ENCODE measurements at places on chromosomes 5 and 9.
A peak's percentile ranks its signal among the peaks of the same experiment; 100 is the strongest.

- H3K4me3 ChIP-seq: peak within 1 kb of the TSS; percentile 92
- peaks cover 7% of the 10 kb centered on the region for H3K4me1 ChIP-seq
- H3K36me3 ChIP-seq: no peaks in the 10 kb centered on the region
- H3K27me3 ChIP-seq: peaks cover 9% of the 10 kb centered on the region
- DNase-seq: peak; percentile 85
Observed at GRCh38 chr5:34838785-34839714, at the start of gene TTC23L. Gene TTC23L (plus strand): TSS chr5:34839164. CDS start chr5:34840672, 1,508 bp downstream.

GRCh38 chr5:103867857-103868598 lies 305.4 kb upstream of the NUDT12 start:
- no peak overlapping the region for H3K4me3 ChIP-seq
- H3K27me3 ChIP-seq: no peaks in the 10 kb centered on the region
- no peak for DNase-seq
- H3K27ac ChIP-seq: no peak overlapping the region
- no peaks in the 10 kb centered on the region for H3K36me3 ChIP-seq

- no peaks in the 10 kb centered on the region for H3K27me3 ChIP-seq
- H3K27ac ChIP-seq: no peak overlapping the region
- no peaks in the 10 kb centered on the region for H3K4me1 ChIP-seq
- H3K36me3 ChIP-seq: no peaks in the 10 kb centered on the region
- DNase-seq: no peak
Observed at GRCh38 chr5:90233476-90233875, 176.1 kb downstream of the CETN3 start.

GRCh38 chr5:180808461-180809000 lies 5.9 kb upstream of the MGAT1 start:
- H3K27ac ChIP-seq: peak overlapping the region; percentile 99
- H3K27me3 ChIP-seq: no peaks in the 10 kb centered on the region
- no peak for DNase-seq
- peak overlapping the region; percentile 78 for H3K4me3 ChIP-seq

DNA sequence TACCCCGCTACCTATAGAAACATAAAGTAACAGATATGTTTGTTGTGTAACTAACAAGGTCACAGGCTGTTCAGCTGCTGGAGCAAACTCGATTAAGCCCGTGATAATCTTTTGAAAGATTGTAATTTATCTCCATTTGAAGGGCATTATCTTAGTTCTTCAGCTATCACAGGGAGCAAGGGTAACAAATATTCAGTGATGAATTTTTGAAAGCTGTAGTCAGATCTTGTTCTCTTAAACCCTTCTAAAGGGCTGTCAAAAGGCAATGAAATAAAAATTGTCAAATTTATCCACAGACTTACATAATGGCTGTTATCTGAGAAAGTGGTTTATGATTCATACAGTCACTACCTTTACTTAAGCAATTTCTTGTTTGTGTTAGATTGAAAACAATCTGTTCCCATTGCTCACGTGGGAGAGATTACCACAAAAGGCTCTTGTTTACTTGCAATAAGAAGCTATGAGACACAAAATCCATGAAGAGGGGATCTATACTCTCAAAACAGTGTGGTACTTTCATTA lies 78.3 kb upstream of the ZNF608 start:
- H3K27ac ChIP-seq: no peak overlapping the region
- DNase-seq: no peak
- H3K36me3 ChIP-seq: no peaks in the 10 kb centered on the region
- H3K4me1 ChIP-seq: no peaks in the 10 kb centered on the region
- no peak overlapping the region for H3K4me3 ChIP-seq
- H3K27me3 ChIP-seq: no peaks in the 10 kb centered on the region

GRCh38 chr9:99173570-99174504 lies 47.9 kb downstream of the ALG2 start:
- no peak overlapping the region for H3K4me3 ChIP-seq
- peaks cover 2% of the 10 kb centered on the region for H3K4me1 ChIP-seq
- no peaks in the 10 kb centered on the region for H3K36me3 ChIP-seq
- DNase-seq: no peak
- H3K27me3 ChIP-seq: peaks cover 6% of the 10 kb centered on the region

GRCh38 chr5:86786955-86787354 lies 169.2 kb downstream of the COX7C start:
- no peak overlapping the region for H3K4me3 ChIP-seq
- DNase-seq: no peak

DNA sequence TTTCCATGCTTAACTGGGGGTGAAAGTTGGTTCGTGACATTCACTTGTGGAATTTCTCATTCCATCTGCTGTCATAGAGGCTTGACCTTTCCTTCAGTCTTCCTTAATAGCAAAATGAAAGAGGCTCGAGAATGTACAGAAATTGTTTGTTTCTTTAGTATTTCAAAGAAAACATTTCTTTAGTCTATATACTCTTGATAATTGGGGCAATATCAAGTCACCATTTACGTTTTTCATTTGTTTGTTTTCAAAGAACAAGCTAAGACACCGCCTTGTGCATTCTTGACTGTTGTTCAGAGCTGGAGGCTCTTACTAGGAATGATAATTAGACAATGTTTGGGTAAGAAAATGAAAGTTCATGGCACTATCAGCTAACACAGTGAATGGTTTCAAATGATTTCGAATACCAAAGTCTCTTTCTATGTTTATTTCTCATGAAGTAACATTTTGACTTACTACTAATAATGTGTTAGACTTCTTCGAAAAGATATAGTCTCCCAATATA lies 835.4 kb downstream of the SEMA5A start:
- H3K27ac ChIP-seq: no peak overlapping the region
- H3K27me3 ChIP-seq: no peaks in the 10 kb centered on the region
- no peaks in the 10 kb centered on the region for H3K4me1 ChIP-seq
- H3K4me3 ChIP-seq: no peak overlapping the region
- no peak for DNase-seq

DNA sequence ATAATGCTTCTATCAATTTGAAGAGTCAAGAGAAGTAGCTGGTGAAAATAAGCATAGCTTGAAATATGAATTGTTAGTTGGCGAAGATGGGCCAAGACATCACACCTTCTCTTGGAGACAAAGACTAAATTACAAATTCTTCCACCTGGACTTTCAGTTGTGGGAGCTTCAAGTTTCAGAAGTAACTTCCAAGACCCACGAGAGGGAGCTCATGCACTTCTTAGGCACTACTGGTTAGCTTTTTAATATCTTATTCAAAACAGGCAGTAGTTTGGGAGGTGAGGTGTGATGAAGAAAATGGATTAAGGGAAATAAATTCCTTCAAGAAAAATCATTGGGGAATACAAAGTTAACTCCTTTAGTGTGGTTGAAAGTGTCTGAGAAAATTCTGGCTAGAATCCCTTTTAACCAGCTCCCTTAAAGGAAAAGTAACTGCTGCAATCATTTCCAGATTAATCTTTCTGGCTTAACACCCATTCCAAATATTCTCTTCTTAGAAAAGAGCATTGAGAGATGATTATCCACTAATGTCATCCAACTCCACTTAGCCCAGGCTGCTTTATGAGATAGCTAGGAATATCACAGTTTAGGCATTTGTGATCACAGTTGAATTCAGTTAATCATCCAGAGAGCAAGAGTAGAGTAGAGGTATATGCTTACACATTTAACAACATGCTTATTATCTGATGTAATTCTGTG lies 139.5 kb upstream of the DMRTA1 start:
- no peak for DNase-seq
- H3K27ac ChIP-seq: no peak overlapping the region
- no peaks in the 10 kb centered on the region for H3K36me3 ChIP-seq
- no peaks in the 10 kb centered on the region for H3K4me1 ChIP-seq
- no peaks in the 10 kb centered on the region for H3K27me3 ChIP-seq

All from T-helper 2 cell treated with Interferon-gamma antibody and Interleukin-4, amounts not matched to agents 5 μg/mL and 100 μg/mL, for 36 hours (primary cell).